Glomerular endothelial cell (primary cell): ENCODE measurements at places on chromosomes 7 and 10.

DNA sequence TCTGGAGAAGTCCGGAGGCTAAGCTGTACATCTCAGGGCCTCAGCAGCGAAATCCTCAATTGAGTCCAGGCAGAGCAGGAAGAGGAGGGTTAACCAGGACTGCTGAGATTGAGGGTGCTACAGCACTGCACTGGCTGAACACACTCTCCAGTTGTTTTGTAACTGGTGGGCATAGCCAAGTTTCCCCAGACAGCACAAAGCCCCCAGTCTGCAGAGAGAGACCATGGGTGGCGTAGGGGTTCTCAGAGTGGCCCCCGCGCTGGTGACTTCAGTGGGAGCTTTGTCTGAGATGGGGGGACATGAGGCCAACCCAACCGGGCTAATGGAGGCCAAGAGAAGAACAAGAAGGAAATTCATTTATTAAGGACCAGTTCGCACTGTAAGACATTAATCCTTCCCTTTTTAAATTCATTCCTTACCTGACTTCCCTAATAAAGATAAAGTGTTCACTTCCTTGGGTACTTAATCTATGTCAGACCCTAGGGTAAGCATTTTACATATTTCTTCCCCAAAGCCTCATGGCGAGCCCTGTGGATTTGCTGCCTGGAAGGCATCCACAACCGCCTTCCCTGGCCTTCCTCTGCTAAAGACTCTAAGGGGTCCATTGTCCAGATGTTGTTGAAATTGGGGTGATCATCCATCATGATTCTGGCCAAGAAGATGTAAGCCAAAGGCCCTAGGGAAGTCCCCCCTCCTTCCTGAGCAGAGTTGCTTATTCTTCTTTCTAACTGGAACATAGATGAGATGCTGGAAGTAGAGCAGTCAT lies 121.4 kb upstream of the CHST15 start:
- DNase-seq: no peak

DNA sequence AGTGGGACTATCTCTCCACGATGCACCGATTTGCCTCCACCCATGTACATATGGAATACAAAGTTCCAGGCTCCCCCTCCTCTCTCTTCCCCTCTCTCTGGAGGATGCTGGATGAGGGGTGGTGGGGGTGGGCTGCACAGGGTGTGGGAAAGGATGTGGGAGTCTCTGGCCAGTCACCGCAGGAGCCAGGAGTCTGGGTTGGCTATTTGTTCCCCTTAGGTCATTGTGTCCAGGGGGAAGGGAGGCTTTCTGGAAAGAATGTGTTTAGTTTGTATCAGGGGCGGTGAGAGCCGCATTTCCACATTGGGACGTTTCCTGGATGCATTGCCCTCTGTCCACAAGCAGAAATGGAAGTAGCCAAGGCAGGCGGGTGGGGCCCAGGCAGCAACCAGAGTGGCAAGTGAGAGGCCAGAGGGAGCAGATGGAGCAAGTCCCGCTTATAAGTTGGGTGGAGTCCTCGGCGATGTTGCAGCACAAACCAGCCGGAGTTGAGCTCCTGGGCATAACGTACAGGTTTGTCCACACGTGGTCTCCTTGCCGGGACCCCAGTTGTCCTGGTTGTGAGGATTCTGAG lies 63.3 kb downstream of the ZNF777 start:
- DNase-seq: no peak

- no peak for DNase-seq
Observed at GRCh38 chr10:12221323-12222298, 25.6 kb downstream of the CDC123 start.

DNA sequence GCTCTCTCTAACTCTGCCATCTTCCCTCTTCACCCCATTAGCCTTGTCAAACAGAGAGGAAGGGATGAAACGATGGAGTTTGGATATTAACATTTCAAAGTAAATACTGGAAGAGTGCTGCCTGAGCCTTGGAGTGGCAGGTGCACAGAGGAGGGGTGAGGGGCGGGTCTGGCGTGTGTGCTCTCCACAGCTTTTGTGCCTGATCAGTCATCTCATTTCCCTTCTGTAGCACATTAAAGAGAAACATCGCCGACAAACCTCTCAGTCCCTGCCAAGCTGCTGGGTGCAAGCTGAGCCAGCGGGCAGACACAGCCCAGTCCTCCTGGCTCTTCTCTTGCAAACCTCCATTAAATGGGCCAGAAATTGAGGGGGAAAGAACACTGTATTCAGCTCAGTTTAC lies 76.2 kb downstream of the SLIT1 start:
- no peak for DNase-seq

DNA sequence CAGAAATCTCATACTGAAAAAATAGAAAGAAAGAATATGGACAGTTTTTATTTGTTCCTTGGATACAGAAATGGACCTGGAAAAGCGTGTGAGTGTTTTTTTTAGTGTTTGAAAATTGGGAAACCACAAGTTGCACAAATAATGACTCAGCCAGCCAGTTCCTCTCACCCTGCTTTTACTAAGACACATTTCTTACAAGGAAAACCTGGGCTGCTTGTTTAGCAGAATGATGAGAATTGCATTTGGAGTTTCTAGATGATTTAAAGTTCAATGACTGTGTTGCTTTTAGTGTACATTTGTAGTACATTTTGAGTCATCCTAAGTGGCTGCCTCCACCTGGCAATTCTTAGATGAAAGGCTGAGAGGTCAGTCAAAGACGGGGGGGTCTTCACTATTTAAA lies 218.7 kb downstream of the ABCA13 start:
- DNase-seq: no peak

- no peak for DNase-seq
Observed at GRCh38 chr10:80730522-80730921, 192.8 kb downstream of the SH2D4B start.
